ENCODE measurements at places on chromosomes 3 and 15. TPM values are rescaled to one million over a fixed set of nuclear protein-coding genes. Genes with fewer than 3 reads are reported as not detected.

DNA sequence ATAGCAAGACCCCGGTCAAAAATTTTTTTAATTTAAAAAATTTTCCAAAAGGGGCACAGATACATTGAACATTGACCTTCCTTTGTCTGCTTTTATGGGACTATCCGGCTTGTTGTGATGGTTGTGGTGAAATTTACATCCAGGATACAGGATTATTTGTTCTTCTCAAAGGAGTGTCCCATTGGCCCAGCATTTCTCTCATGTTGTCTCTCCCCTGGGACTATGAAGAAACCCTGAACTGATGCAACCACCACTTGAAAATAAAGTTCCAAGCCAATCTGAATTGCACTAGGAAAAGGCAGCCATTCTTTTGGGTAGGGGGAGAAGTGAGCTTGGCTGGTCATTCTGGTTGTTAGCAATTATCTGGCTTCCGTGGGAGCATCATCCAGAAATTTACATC lies 58.4 kb downstream of the PPARG start:
- no peak for DNase-seq

DNA sequence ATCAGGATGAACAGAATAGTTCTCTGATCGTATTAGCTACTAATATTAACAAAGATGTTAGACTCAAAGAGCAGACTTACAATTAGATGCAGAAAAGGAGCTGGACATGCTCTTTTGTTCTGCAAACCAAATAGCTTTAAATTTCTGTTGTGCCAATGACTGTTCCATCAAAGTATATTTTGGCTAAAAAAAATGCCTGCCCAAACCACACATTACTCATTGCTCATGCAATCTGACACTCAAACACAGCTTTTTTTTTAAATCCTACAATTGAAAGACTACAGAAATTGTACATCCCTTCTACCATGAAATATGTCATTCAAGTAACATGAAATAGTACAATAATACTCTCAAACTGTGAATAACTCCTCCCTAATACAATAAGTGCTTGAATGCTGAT lies 48.6 kb downstream of the SHOX2 start:
- no peak for DNase-seq

- no peak for DNase-seq
Observed at GRCh38 chr3:47283193-47283537, 421 bp downstream of the KLHL18 start.

GRCh38 chr3:78994174-78995027 lies 773.4 kb downstream of the ROBO1 start:
- DNase-seq: no peak

DNA sequence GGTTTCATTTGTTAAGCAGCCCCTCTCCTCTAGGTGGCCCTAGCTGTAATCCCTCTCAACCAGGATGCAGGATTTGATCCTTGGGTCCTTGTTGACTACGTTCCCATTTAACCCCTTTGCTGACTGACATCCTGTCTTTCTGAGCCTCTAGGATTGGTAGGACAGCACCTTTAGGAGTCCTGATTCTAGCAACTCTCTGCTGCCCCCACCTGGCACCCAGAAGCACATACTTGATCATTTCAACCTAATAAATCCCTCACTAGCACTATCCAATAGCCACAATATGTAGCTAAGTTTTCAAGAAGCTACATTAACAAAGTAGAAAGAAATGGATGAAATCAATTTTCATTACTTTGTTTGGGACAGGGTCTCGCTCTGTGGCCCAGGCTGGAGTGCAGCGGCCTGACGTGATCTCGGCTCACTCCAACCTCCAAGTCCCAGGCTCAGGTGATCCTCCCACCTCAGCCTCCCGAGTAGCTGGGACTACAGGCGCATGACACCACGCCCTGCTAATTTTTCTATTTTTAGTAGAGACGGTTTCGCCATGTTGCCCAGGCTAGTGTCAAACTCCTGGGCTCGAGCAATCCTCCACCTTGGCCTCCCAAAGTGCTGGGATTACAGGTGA lies 28.3 kb downstream of the RSL24D1 start:
- DNase-seq: peak; percentile 27

GRCh38 chr3:129239991-129240390 lies 9.4 kb upstream of the COPG1 start:
- no peak for DNase-seq

GRCh38 chr3:135229018-135229495 lies 434.0 kb downstream of the EPHB1 start:
- DNase-seq: no peak

DNA sequence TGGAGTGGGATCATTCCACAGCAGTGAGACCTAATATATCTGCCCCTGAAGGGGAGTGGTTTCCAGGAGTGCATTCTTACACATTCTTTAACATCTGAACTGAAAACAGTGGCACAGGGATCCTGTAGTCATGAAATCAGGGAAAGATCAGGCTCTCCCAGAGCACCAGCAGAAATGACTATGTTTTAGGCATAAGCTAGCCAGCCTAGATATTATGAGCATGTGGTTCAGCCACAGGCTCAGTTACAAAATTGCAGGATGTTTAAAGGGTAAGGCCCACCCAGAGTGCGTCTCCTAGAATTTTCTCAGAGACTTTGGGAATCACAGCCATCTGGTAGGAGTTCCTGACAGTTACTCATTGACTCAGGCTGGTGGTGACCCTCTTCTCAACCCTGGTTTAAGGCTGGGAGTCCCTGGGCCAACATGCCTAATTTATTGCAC lies 20.9 kb downstream of the FSTL1 start:
- no peak for DNase-seq

DNA sequence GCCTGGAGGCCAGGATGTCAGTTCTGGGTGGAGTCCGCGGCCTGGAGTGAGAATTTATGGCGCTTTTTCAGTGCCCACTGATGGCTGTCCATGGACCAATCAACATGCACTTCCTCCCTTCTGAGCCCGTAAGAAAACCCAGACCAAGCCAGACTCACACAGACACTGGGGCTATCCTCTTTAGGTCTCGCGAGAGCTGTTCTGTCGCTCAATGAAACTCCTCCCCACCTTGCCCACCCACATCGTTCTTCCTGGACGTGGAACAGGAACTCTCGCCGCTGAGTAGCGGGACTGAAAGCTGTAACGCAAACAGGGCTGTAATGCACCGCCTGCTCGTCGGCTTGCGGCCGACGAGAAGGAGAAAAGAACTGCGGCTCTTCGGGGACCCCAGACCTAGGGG lies 833.0 kb upstream of the CADM2 start:
- no peak for DNase-seq

DNA sequence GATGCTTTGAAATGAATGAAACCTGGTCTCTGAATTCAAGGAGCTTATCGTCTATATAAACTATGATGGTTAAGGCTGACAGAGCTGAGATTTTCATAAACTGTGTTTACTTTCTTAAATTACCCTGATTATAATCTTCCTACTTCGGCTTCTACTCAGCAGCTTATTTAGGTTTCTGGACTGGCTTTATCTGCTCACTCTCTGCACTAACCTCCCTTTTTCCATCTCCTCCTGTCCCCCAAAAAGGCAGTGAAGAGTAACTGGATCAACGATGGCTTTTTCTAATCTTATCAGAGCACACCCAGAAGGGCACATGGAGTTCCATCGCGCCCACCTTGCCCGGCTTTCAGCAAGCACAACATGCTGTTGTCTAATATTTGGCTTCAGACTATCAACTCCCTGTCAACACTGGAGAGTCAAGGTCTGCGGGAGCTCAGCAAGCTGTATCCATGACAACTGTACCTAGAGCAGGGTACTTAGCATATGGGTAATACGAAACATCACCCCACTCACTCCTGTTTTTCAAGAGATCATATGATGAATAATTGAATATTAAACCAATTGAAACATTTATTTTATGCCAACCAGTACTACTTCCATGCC lies 417.3 kb downstream of the GABRB3 start:
- no peak for DNase-seq

DNA sequence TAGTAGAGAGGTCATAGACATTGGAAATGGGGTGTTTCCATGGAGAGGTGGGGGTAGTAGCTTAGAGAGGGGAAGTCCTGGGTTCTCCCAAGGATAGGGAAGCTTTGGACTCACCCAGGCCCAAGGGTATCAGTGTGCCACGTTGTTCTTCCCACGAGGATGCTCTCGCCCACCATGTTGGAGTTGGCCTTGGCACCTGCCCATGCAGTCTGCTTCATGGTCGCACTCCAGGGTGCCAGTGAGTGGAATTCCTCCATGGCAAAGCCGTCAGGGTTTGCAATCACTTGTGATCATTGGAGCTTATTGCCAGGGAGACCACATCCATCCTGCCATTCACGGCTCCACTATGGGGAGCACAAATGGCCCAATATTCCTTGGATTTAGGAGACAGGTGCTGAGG lies 60.6 kb downstream of the GRIP2 start:
- no peak for DNase-seq

- DNase-seq: no peak
Observed at GRCh38 chr3:124032311-124032880, 40.5 kb upstream of the ROPN1 start.

- no peak for DNase-seq
Observed at GRCh38 chr3:182644790-182645433, 148.4 kb upstream of the ATP11B start.

- no peak for DNase-seq
Observed at GRCh38 chr15:95377258-95377852, 953.1 kb upstream of the NR2F2 start.

DNA sequence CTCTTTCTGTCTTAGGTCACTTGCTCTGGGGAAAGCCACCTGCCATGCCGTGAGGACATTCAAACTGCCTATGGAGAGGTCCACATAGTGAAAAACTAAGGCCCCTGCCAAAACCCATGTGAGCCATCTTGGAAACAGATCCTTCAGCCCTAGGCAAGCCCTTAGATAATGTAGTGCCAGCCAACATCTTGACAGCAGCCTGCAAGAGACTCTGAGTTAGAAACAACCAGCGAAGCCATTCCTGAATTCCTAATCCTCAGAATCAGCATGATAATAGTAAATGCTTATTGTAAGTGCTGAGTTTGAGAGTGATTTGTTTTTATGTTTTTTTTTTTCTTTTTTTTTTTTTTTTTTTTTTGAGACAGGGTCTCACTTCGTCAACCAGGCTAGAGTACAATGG lies 40.6 kb downstream of the LEO1 start:
- no peak for DNase-seq

GRCh38 chr3:127816783-127817405 lies 5.4 kb downstream of the MGLL start:
- DNase-seq: no peak

DNA sequence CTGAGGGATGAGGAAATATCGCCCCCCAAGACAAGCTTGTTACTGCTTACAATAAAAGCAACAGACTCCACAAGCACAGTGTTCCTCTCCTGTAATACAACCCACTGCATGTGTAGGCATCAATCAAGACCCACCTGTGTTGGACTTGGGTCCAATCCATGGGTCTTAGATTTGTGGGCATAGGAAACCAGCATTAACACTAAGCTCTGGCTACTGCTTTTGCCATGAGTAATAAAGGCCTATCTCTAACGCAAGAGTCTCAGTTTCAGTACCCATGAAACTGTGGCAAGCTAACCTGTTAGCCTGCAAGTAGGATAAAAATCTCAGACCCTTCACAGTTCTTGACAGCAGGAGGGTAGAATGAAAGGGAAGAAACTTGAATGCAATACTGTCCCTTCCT lies 5.2 kb upstream of the EIF1B start:
- DNase-seq: no peak

- no peak for DNase-seq
Observed at GRCh38 chr15:78750566-78750965, 60.7 kb downstream of the ADAMTS7 start.

DNA sequence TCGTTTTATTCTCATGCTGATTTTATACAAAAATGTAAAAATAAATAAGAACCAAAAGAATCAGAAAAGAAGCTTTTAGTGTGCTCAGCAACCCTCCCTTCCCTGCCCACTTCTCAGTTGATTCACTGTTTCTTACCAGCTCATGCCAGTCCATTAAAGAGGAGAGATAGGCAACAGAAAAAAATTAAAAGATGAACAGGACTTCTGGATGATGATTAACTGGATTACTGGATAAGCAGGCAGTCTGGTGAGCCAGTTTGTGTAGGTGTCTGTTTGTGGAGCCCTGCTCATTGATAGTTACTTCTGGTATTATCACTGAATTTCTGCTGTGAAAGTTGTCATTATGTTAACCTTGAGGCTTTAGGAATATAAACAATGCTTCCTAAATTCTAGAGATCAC lies 15.1 kb upstream of the GPR171 start:
- no peak for DNase-seq

DNA sequence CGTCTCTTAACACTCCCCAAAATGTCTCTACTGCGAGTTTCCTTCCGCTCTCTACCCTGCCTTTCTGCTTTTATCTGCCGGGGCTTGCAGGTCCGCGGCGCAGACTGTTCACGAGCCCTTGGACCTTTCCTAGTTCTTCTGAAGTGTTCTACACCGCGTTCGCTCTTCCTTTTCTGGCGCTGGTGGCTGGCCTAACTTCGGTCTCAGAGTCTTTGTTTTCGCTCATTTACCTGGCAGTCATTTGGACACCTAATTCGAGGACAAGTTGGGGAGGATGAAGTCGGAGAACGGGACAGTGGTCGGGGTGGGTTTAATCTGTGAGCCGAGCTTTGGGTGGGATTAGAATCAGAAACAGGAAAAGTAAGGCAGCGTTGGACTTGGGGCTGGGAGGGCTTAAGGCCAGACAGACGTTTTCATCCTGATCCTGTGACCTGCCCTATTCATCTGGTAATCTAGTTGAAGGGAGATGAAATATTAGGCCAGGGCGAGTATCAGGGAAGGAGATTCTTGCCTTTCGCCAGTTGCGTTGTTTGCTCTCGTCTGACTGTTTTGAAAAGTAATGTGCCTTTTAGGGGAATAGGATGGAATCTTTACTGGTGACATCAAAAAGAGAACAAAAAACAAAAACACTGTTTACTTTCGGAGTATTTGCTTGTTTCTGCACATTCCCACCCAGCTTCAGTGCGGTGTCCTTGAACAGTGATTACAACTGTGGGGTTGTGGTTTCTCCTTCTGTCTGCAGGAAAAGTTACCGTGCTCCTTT lies 1.8 kb downstream of the DIPK2A start:
- DNase-seq: peak; percentile 70

DNA sequence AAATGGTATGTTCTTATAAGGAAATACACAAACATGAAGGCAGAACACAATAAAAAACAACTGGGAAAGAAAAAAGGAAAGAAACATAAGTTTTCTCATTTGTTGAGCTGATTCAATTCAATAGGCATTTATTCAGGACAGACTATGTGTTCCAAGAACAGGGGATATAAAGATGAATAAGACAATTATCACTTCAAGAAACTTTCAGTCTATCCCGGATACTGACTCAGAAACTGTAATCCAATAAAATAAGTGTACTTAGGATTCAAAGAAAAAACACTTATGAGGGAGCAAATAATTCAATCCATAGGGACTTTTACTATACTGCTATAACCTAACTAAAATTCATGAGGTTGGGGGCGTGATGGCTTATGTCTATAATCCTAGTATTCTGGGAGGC lies 3.5 kb upstream of the POPDC2 start:
- no peak for DNase-seq

- DNase-seq: no peak
Observed at GRCh38 chr15:62360332-62361097, 195.4 kb upstream of the C2CD4B start.

GRCh38 chr3:177468331-177468730 lies 271.0 kb upstream of the TBL1XR1 start:
- DNase-seq: no peak

ITIH4 gene
- polyA plus RNA-seq: 0.71 TPM

CACNA1D gene
- not detected for polyA plus RNA-seq

COLQ gene
- 18.8 TPM for polyA plus RNA-seq

VWA5B2 gene
- polyA plus RNA-seq: not detected

PAQR5 gene
- polyA plus RNA-seq: not detected

DPPA2 gene
- not detected for polyA plus RNA-seq

All from immature natural killer cell (primary cell).